ENCODE measurements at places on chromosomes 4 and X. TPM values are rescaled to one million over a fixed set of nuclear protein-coding genes. Genes with fewer than 3 reads are reported as not detected.

DNA sequence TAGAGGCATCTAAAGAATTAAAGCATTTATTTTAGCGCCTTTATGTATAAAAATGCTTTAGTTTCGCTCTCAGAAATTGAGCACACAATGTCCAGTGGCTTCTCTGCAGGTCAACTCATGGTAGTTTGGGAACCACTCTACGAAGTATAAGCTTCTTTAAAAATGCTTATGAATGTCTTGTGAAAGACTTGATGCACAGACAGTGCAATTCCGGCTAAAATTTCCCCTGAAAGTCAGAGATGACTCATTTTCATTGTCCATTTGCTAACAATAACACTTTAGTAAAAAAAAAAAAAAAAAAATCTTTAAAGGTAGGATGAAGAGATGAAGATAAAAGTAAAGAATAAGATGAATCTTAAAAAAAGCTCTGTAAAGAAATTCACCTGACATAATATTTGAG lies 117.2 kb downstream of the PDHA2 start:
- H3K27ac ChIP-seq = no peak overlapping the region
- H3K36me3 ChIP-seq = no peaks in the 10 kb centered on the region
- H3K4me1 ChIP-seq = no peaks in the 10 kb centered on the region
- no peaks in the 10 kb centered on the region for H3K27me3 ChIP-seq
- no peak overlapping the region for H3K4me3 ChIP-seq

DNA sequence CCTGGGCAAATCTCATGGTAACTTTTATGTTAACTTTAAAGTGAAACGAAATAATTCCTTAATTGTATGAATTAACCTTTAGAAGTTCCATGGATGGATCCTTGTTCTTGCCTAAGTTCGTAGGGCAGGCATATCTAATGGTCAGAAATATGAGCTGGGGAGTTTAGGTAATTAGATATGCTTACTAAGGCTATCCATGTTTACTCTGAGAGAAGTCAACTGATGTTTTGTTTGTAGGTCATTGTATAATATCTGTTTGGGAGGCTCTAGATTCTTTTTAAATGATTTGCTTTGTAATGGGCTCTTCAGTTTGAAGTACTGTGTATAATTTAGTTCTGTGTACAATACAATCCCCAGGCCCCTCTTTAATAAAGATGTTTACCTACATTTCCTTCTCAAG lies 117.0 kb downstream of the DCK start:
- H3K36me3 ChIP-seq = no peaks in the 10 kb centered on the region
- H3K4me1 ChIP-seq = no peaks in the 10 kb centered on the region
- no peak overlapping the region for H3K27ac ChIP-seq
- no peaks in the 10 kb centered on the region for H3K27me3 ChIP-seq
- no peak overlapping the region for H3K4me3 ChIP-seq

DNA sequence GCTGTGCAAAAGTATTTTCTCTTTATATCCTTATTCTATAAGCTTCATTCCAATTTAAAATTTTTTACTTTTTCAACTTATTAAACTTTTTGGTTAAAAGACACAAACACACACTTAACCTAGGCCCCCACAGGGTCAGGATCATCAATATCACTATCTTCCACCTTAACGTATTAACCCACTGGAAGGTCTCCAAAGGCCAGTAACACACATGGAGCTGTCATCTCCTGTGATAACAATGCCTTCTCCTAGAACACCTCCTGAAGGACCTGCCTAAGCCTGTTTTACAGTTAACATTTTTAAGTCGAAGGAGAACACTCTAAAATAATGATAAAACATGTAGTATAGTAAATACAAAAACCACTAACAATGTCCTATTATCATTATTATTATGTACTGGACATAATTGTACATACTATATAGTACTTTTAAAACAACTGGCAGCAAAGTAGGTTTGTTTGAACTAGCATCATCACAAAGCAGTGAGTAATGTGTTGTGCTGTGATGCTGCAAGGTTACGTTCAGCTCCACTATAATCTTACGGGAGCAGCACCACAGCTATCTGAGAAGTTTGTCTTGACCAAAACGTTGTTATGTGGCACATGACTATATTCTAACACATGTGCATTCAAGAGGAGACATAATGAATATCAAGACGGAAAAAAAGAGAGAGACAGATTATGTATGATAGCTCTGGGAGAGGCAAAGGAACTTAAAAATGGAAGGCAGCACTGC lies 33.7 kb downstream of the DHX15 start:
- no peaks in the 10 kb centered on the region for H3K27me3 ChIP-seq
- no peak overlapping the region for H3K4me3 ChIP-seq
- H3K27ac ChIP-seq = no peak overlapping the region
- H3K4me1 ChIP-seq = peaks cover 26% of the 10 kb centered on the region
- no peak for DNase-seq

- H3K4me1 ChIP-seq = no peaks in the 10 kb centered on the region
- no peak overlapping the region for H3K27ac ChIP-seq
- no peaks in the 10 kb centered on the region for H3K36me3 ChIP-seq
- H3K27me3 ChIP-seq = no peaks in the 10 kb centered on the region
- H3K4me3 ChIP-seq = no peak overlapping the region
These were observed 104.7 kb upstream of the BCOR start for GRCh38 chrX:40202456-40202855.

GRCh38 chr4:7557456-7557855 lies 122.7 kb upstream of the PSAPL1 start:
- no peaks in the 10 kb centered on the region for H3K4me1 ChIP-seq
- H3K36me3 ChIP-seq = no peaks in the 10 kb centered on the region
- H3K27ac ChIP-seq = no peak overlapping the region
- DNase-seq = no peak

TCEAL7 gene
- total RNA-seq = 8.0 TPM

DNA sequence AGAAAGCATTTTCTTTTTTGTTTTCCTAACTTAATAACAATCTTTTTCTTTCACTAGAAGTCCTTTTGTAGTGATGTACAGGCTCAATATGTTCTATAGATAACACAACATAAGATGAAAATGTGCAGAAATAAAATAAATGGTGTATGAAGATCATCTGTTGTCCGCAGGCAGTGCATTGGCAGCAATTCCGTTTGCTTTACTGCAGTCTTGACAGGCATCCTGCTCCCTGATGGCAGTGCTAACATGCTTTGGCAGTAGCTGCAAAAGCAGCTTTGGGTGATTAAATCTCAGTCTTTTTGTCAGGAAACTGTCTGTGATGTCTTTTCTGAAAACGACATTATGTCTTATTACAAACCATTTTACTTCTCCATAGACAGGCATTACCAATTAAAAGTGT lies 131.4 kb downstream of the TRAM1L1 start:
- DNase-seq = no peak
- H3K36me3 ChIP-seq = no peaks in the 10 kb centered on the region
- no peaks in the 10 kb centered on the region for H3K4me1 ChIP-seq
- H3K4me3 ChIP-seq = no peak overlapping the region

- no peaks in the 10 kb centered on the region for H3K4me1 ChIP-seq
- DNase-seq = no peak
- H3K4me3 ChIP-seq = no peak overlapping the region
- no peaks in the 10 kb centered on the region for H3K36me3 ChIP-seq
These were observed 1060.2 kb downstream of the TECRL start for GRCh38 chr4:63348735-63349673.

- no peaks in the 10 kb centered on the region for H3K27me3 ChIP-seq
- H3K36me3 ChIP-seq = no peaks in the 10 kb centered on the region
- H3K4me1 ChIP-seq = peaks cover 25% of the 10 kb centered on the region
- DNase-seq = no peak
- peak within 1 kb of the TSS; percentile 47 for H3K4me3 ChIP-seq
- peak within 1 kb of the TSS; percentile 3 for H3K27ac ChIP-seq
These were observed at the start of gene TRPC3 for GRCh38 chr4:121951521-121952110. TSS of gene TRPC3 (minus strand) at chr4:121952060. CDS start at chr4:121951680, 380 bp downstream.

CTAG1B gene
- total RNA-seq = not detected

DNA sequence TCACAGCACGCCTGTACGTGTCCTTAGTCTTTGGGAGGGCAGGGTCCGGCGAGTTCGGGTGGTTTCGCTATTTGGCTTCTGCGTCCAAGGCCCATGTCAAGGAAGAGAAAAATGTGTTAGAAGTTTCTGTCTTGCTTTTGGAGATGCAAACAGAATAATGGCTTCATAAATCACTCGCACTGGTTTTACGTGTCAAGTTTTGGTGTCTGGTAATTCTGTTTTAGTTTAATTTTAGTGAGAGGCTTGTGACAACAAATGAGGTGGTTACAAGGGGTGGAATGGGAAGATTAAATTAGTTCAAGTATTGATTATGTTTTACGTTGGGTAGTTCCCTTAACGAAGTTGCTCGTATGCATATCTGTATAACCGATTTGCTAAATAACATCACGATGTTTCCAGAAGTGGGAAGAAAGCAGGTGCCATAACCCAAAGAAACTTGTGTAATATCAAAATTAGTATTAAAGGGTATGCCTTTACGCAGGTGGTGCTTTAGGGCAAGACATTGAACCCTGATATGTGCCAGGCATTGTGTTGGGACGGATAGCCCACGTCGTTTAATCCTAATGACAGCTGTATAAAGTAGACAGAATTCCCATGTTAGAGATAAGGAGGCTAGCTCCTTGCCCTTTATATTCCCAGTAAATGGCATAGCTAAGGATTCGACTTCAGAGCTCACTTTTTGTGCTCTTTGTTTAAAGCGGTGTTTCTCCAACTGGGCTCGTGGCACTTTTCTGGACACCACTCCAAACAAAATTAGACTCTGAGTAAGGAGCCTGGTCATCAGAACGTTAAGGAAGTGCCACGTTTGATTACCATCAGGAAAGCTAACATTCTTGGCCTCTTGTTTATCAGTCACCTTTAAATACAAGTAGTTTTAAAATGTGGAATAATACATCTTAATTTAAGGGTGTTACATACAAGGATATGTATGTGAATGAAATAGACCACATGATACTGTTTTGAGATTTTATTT lies 843 bp downstream of the RPL34 start:
- DNase-seq = no peak
- H3K4me1 ChIP-seq = peaks cover 35% of the 10 kb centered on the region
- H3K27ac ChIP-seq = peak overlapping the region; percentile 76
- H3K27me3 ChIP-seq = no peaks in the 10 kb centered on the region

PPBP gene
- not detected for total RNA-seq

XPNPEP2 gene
- total RNA-seq = 2.0 TPM

UGT2B17 gene
- total RNA-seq = not detected

OTUD6A gene
- total RNA-seq = not detected

DNA sequence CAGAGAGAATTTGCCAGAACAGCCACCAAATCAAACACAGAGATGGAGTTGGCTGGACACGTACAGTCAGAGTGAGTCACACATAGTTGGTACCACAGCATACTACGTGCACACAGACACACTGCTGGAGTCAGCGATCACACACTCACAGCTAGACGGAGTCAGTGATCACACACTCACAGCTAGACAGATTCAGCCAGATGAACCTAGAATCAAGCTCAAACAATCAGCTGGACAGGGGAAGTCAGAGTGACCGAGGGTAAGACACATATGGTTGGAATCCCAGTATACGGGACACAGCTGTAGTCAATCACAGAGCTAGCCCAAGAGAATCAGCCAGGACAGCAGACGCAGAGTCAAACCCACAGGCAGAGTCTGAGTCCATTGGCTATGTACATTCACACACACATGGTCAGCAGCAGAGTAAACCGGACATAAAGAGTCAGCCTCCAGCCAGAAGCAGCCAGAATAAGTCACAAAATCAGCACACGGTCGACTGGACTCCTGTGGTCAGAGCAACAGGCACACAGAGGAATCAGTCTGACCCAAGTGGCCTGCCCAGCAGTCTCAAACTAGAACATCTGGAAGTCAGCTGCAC lies 4.6 kb downstream of the SLC38A5 start:
- no peak overlapping the region for H3K4me3 ChIP-seq
- no peaks in the 10 kb centered on the region for H3K27me3 ChIP-seq
- no peaks in the 10 kb centered on the region for H3K36me3 ChIP-seq

- no peaks in the 10 kb centered on the region for H3K36me3 ChIP-seq
- no peaks in the 10 kb centered on the region for H3K27me3 ChIP-seq
- H3K4me3 ChIP-seq = no peak overlapping the region
- H3K4me1 ChIP-seq = no peaks in the 10 kb centered on the region
- DNase-seq = no peak
These were observed 75.8 kb downstream of the NUDT11 start for GRCh38 chrX:51420610-51421009.

CPLX1 gene
- 2.3 TPM for total RNA-seq

TLR10 gene
- not detected for total RNA-seq

- no peaks in the 10 kb centered on the region for H3K36me3 ChIP-seq
- H3K27ac ChIP-seq = no peak overlapping the region
- H3K4me3 ChIP-seq = no peak overlapping the region
- no peaks in the 10 kb centered on the region for H3K4me1 ChIP-seq
- H3K27me3 ChIP-seq = no peaks in the 10 kb centered on the region
- no peak for DNase-seq
These were observed 37.0 kb upstream of the GPRIN3 start for GRCh38 chr4:89344571-89344970.

DOK7 gene
- 68.9 TPM for total RNA-seq

GRCh38 chr4:8347660-8348059 lies 78.1 kb downstream of the HTRA3 start:
- DNase-seq = no peak
- H3K4me1 ChIP-seq = peaks cover 39% of the 10 kb centered on the region

DNA sequence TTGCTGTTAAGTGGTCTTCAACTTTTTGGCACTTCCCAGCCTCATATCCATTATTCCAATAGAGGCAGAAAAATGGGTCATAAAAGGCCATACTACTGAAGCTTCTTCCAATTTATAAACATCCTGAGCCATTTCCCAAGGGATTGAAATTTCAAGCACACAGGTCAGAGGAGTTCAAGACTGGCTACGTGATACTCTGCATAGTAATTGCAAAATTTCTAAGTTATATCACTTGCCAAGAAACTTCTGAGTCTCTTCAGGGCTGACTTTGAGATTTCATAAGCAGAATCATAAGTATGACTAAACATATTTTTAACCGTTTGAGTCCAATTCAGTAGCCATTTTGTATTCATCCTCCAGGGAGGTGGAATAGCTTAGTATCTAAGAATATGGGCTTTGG lies 75.6 kb upstream of the RXFP1 start:
- no peaks in the 10 kb centered on the region for H3K36me3 ChIP-seq
- no peak overlapping the region for H3K4me3 ChIP-seq
- H3K27ac ChIP-seq = no peak overlapping the region
- DNase-seq = no peak
